Left renal pelvis (tissue), 4 donors: ENCODE measurements at places on chromosomes 12 and 14. TPM values are rescaled to one million over a fixed set of nuclear protein-coding genes. Genes with fewer than 3 reads are reported as not detected.

DNA sequence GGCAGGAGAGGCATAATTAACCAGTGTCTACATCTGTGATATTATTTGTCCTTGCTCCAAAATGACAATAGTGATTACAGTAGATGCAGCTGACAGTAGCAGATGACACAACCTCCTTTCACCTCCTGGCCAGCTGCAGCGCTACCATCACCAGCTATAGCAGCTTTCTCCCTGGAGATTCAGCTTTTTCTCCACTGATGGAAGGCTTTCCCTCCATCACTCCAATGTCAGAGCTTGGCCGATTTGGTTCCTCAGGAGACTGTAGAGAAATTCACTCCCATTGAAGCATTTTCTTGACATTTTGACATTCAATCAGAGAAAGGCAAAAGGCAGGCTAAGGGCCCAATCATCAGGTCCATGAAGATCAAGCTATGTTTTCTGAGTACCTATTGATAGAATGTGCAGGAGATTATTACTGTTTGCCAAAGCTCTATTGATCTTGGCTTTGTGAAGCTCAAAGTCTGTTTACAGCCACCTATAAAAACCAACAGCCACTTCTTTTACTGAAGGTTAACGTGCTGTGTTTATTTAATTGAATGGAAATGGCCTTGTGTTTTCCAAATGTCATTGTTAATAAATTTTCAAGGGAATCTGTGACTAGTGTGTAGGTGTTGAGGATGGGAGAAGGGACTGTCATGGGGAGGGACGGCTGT, 785.1 kb downstream of the DIO2 start:
- no peak for DNase-seq

- DNase-seq = no peak
Measured at GRCh38 chr12:78530100-78530765, 334.3 kb upstream of the SYT1 start.

DNA sequence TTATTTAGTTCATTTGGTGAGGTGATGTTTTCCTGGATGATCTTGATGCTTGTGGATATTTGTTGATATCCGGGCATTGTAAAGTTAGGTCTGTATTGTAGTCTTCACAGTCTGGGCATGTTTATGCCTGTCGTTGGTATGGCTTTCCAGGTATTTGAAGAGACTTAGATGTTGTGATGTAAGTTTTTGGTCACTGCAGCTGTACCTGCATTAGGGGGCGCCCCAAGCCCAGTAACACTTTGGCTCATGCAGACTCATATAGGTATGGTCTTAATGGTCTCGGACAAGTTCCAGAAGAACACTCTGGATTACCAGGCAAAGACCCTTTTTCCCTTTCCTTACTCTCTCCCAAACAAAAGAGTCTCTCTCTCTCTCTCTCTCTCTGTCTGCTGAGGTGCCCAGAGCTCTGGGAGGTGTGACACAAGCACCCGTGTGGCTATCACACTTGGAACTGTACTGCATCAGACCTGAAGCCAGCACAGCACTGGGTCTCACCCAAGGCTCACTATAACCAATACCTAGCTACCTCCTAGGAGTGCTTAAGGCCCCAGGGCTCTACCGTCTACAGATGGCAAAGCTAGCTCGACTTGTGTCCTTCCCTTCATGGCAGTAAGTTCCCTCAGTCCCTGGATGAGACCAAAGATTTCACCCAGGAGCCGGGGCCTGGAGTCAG, 425.8 kb upstream of the ATXN7L3B start:
- no peak for DNase-seq

GRCh38 chr14:65415613-65416012, 3.1 kb downstream of the FUT8 start:
- DNase-seq = no peak

- DNase-seq = no peak
Measured at GRCh38 chr12:28909291-28909690, 239.8 kb upstream of the FAR2 start.

GRCh38 chr14:51462182-51462581, 189.5 kb upstream of the FRMD6 start:
- DNase-seq = no peak

GRCh38 chr12:56120158-56120846, 2.2 kb downstream of the ZC3H10 start:
- no peak for DNase-seq

- DNase-seq = no peak
Measured at GRCh38 chr12:29534935-29535334, 37.4 kb upstream of the OVCH1 start.

- no peak for DNase-seq
Measured at GRCh38 chr12:81558031-81558430, 201.1 kb downstream of the PPFIA2 start.

GRCh38 chr12:56377310-56377988, 14.8 kb upstream of the APOF start:
- DNase-seq = no peak

GRCh38 chr12:89523843-89524540, 604 bp downstream of the GALNT4 start:
- DNase-seq = no peak

DNA sequence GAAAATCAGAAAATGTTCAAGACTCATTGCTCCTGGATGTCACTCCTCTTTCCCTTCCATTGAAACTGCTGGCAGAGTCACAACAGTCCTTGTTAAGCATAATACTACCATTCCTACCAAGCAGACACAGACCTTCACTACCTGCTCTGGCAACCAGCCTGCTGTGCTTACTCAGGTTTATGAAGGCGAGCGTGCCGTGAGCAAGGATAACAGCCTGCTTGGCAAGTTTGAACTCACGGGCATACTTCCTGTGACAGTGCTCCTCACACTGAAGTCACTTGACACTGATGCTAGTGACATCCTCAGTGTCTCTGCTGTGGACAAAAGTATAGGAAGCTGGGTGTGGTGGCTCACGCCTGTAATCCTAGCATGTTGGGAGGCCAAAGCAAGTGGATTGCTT, 15.7 kb upstream of the PHETA1 start:
- DNase-seq = no peak

GRCh38 chr14:93010522-93011140, 87.7 kb downstream of the CHGA start:
- no peak for DNase-seq

DNA sequence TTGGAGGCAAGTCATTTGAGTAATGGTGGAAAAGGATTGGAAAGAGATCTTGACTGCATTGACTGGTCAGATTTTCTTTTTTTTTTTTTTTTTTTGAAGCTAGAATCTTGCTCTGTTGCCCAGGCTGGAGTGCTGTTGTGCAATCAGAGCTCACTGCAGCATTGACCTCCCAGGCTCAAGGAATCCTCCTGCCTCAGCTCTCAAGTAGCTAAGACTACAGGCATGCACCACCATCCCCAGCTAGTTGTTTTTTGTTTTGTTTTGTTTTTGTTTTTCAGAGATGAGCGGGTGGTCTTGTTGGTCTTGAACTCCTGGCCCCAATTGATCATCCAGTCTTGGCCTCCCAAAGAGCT, 30.9 kb upstream of the FAM222A start:
- no peak for DNase-seq

- no peak for DNase-seq
Measured at GRCh38 chr14:63345826-63346225, 27.1 kb upstream of the GPHB5 start.

DNA sequence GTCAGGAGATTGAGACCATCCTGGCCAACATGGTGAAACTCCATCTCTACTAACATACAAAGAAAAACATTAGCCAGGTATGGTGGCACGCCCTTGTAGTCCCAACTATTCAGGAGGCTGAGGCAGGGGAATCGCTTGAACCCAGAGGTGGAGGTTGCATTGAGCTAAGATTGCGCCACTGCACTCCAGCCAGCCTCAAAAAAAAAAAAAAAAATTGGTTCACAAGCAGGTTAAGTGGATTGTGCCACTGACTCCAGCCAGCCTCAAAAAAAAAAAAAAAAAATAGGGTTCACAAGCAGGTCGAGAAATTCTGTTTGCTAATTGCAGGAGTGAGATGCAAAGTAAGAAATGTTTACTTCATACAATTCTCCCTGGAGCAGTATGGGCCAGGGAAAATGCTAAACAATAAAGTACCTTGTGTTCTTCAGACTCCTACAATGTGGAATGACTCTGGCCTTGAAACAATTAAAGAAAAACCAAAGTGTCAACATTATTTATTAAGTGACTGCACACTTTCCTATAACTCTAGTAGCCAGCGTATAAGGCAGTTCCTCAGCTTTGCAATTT, 6.1 kb downstream of the EDDM3B start:
- no peak for DNase-seq

DNA sequence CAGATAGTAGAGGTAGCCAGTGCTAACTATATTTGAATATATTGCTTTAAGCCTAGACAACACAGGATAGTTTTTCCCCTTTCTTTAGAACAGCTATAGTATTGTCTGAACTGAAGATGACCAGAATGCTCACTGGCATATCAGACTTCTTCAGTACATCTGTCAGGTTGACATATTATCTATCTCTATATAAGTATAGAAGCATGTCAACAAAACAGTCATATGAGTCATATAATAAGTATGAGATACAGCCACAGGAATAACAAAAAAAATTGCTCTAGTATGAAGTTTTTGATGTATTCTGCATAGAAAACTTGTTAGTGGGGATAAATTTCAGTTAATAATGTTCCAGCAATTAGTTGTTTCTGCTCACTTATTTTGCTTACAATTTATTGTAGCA, 767.7 kb downstream of the LRFN5 start:
- DNase-seq = no peak

DNA sequence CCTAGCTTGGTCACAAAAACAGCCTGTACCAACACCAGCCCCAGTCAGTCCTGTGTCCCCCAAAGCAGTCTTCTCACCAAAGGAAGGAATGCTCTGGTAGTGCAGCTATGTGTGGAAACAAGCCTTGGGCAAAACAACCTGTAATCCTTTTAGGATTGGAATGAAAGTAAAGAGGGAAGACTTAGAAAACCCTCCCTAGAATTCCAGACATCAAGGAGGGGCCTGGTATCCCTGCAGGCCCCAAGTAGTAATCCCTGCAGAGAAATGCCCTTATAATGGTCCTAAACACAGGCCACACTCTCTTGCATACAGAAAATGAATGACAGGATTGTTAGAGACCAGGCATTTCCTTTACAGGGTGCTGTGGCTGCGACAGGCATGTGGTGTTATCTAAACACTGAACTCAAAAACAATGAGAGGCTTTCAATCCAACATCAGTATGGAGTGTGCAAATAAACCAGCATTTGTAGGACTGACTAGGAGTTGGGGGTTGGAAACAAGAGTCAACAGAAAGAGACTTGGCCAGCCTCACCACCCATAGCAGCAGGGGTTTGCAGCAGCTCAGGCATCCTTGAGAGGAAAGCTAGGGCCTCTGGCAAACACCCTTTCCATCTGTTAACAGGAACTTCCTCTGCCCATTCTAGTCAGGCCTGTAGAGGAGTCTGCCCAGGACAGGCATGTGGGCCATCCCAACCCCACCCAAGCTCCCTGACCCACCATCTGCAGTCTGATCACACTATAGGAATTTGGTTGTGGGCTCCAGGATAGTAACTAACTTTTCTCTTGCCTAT, 59.1 kb downstream of the DCAF5 start:
- DNase-seq = no peak

- DNase-seq = no peak
Measured at GRCh38 chr12:132071040-132071810, 72.9 kb downstream of the DDX51 start.

GRCh38 chr14:77290705-77291104, 19.7 kb upstream of the NGB start:
- DNase-seq = no peak

GRCh38 chr12:133129368-133130037, 571 bp downstream of the ZNF891 start:
- no peak for DNase-seq

GRCh38 chr12:120466560-120467315, 2.8 kb downstream of the SRSF9 start:
- no peak for DNase-seq

DNA sequence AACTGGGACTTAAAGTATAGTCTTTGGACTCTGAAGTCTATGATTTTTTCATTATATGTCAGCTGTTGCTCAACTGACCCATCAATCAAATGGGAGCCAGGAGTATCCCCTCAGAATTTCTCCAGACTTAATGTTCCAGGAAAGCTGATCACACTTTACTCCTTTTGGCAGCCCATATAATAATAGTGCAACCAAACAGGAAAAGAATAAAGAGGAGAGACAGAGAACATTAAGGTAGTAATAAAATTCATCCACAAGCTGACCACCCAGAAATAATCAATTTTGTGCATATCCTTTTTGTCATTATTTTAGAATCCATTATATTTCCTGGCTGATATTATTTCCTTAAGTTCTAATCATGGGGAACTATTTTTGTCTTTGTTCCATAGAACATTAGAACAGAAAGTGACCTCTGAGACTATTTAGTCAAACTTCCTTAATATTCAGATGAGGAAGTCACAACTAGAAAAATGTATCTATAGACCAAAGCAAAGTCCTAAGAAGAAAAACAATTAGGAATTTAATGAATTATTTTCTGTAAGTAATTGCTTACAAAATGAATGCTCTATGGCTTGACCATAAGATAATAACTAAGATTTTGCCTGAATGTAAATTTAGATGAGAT, 238.1 kb upstream of the SEL1L start:
- no peak for DNase-seq

- DNase-seq = no peak
Measured at GRCh38 chr12:94849411-94849976, 154.0 kb downstream of the NDUFA12 start.

DNA sequence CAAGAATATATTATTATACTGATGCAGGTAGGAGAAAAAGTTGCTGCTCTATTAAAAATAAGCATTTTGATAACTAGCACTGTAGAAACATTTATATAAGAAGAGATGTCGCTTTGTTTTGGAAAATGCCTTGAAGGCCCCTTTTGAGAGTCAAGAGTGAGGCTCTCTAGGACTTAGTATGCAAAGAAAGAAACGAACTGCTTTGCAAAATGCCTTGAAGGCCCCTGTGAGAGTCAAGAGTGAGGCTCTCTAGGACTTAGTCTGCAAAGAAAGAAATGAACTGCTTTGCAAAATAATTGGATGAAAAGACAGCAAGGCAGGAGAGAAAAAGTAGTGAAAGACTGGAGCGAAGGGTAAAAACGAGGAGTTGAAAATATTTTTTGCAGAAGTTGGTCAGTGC, 65.9 kb downstream of the AVPR1A start:
- no peak for DNase-seq

GRCh38 chr12:75162845-75163244, 46.8 kb downstream of the KCNC2 start:
- no peak for DNase-seq

- DNase-seq = no peak
Measured at GRCh38 chr12:108697905-108698304, 33.4 kb downstream of the CORO1C start.

GRCh38 chr12:132389526-132390286, 60.3 kb upstream of the GALNT9 start:
- DNase-seq = no peak

Gene FZD10
- polyA plus RNA-seq = 3.1 TPM

Gene GRIP1
- 21.1 TPM for polyA plus RNA-seq

Gene RTL1
- polyA plus RNA-seq = 0.12 TPM

Gene AHSA1
- 207 TPM for polyA plus RNA-seq

Gene DDX11
- polyA plus RNA-seq = 30.4 TPM

Gene DENND5B
- polyA plus RNA-seq = 29.0 TPM

Gene PPM1H
- polyA plus RNA-seq = 4.1 TPM

Gene DNAI7
- polyA plus RNA-seq = 6.6 TPM

Gene MRPL52
- 50.2 TPM for polyA plus RNA-seq

Gene AMN
- polyA plus RNA-seq = 42.1 TPM

Gene CIDEB
- 28.4 TPM for polyA plus RNA-seq

Gene CPSF2
- polyA plus RNA-seq = 69.0 TPM

Gene ASCL1
- polyA plus RNA-seq = 0.07 TPM
